B cell (primary cell): ENCODE measurements at places on chromosomes 2 and 18. TPM values are rescaled to one million over a fixed set of nuclear protein-coding genes. Genes with fewer than 3 reads are reported as not detected.
A peak's percentile ranks its signal among the peaks of the same experiment; 100 is the strongest.

DNA sequence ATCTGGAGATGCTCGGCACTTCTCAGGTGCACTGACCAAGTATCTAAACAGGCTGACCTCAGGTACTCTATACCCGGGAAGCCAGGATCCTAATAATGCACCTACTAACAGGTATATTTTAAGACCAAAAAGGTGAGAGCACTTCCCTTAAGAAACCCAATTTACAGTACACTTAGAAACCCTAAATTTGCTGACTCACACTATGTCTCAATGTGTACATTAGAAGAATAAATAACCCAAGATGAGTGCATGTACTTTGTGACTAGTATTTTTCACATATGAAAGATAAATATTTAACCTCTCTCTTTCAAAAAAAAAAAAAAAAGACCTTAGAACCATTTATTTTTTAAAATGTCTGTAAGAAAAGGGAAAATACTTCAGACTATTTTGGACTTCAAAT, 118.8 kb downstream of the ZNF516 start:
- DNase-seq: no peak

CCBE1 gene
- not detected in 2 replicates for total RNA-seq

DNA sequence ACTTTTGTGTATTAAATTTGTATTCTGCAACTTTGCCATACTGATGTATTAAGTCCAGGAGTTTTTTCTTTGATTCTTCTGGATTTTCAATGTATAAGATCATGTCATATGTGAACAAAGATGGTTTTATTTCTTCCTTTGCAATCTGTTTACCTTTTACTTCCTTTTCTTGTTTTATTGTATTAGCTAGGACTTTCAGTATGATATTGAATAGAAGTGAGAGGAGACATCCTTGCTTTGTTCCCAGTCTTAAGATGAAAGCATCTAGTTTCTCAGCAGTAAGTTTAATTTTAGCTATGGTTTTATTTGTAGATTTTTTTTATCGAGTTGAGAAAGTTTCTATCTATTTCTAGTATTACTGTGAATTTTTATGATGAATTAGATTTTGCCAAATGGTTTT, 25.5 kb downstream of the VRK2 start:
- no peak for DNase-seq

GRCh38 chr2:222835143-222835822, 25.6 kb upstream of the ACSL3 start:
- DNase-seq: no peak

- DNase-seq: no peak
Observed at GRCh38 chr2:50575232-50575631, 456.7 kb downstream of the NRXN1 start.

- peak; percentile 27 for DNase-seq
Observed at GRCh38 chr2:75053484-75054112, 95.2 kb downstream of the POLE4 start.

- peak; percentile 41 for DNase-seq
Observed at GRCh38 chr2:37156071-37156856, 516 bp downstream of the EIF2AK2 start.

- no peak for DNase-seq
Observed at GRCh38 chr2:7026742-7027141, 109.5 kb downstream of the RNF144A start.

DNA sequence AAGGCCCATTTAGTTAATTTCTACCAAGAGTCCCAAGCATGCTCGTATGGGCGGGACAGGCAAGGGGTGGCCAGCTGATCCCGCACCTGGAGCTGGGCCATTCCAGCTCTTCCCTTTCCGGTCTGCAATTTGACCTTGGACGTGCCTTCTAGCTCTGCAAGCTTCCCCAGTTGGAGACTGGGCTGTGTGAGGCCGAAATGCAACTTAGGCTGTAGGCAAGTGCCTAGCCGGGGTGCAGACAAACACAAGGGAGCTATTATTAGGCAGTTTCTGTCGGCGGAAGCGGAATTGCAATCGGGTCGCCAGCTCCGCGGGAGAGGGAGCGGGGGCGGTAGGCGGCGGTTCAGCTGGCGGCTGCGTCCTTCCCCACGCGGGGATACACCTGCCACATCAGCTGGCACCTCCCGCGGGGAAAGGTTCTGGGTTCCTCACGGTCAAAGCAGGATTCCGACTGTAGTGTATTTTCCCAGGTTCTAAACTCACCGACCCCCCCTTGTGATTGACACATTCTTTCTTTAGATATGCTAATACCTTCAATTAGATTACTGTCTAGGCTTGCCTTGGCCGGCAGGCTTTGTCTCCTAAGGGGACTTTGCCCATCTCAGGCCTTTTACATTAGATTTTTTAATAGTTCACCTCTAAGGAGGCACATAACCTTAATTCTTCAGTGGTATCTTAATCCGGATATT, 17.1 kb upstream of the ZNF532 start:
- DNase-seq: peak; percentile 47

DLGAP1 gene
- 0.07 and 0.15 TPM in 2 replicates for total RNA-seq

GRCh38 chr2:238100821-238101771, 956 bp downstream of the ESPNL start:
- DNase-seq: no peak

IL1A gene
- total RNA-seq: 0.19 TPM in 1 of 2 replicates, not detected in the other

DNA sequence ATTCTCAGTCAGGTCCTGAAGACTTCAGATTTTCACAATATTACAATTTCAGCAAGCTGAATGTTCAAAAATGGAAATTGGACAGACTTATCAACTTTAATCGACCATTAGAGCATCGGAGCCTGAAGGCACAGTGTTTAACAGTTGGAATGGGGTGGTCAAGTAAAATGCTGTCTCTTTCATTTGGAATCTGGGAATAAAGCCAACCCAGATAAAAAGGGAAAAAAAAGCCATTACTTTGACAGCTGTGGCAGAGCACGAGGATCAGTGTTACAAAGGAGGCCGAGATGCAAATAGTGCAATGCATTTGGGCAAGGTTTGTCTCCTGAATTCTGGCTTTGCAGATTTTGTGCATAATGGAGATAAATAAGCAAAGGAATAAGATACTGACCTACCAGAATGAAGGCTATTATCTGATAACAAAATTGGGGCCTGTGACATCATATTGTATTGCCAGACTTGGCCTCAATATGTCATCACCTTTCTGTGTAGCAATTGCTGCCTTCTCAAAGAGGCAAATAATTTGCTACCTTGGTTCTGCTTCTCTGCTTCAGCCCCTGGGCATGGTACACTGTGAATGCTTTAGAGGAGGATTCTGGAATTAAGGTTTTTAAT, 277.5 kb upstream of the KLHL29 start:
- DNase-seq: no peak

- DNase-seq: no peak
Observed at GRCh38 chr2:161017780-161018470, 142.3 kb upstream of the TANK start.

GRCh38 chr2:55052129-55053061, 2.1 kb upstream of the RTN4 start:
- peak; percentile 59 for DNase-seq

SP140L gene
- 154 and 167 TPM in 2 replicates for total RNA-seq

TRIM43 gene
- total RNA-seq: not detected in 2 replicates

DNA sequence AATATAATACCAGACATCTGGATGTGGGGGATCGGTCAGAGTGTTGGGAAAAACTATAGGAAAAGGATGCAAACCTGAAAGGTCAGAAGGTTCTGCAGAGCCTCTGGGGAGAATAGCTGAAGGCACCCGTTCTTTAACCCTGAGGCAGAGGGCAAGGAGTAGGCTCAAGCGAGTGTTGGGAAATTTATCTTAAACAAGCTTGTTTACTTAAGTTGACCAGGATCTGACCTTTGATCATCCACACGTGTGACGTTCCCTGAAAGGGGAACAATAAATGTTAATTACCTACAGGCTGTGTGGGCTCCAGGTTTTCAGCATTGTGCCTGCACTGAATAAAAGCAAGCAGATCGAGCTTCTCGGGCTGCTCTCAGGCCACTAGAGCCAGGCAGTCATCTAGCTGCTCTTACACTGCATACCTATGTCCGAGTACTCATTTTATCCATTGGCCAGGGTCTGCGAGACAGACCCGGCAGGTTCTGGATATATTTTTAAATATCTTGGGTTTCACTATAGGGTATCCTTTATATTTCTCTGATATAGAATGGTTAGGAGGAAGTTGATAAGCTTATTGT, 400.6 kb upstream of the CHST9 start:
- DNase-seq: no peak

ABCB6 gene
- 10.5 and 12.3 TPM in 2 replicates for total RNA-seq

DNA sequence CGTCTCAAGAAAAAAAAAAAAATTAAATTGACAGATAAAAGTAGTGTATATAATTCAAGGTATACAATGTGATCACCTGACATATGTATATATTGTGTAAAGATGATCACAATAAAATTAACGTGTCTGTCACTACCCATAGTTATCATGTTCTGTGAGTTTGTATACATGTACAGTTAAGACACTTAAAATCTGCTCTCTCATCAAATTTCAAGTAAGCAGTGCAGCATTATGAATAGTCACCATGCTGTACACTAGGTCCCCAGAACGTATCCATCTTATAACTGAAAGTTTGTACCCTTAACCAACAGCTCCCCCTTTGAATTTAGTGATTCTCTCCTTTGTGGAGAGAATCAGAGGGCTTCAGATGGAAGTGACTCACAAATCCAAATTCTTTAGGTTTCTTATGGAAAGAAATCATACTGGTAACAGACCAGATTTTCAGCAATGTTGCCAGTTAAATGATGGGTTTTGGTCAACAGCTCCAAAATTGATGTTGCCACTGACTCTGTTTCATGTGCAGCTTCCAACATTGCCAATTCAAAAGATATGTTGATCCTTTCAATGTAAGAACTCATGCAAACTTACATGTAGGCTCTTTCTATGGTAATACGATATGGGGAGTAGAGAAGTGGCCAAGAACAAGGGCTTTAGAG, 281.5 kb downstream of the AFF3 start:
- no peak for DNase-seq

GRCh38 chr2:96260387-96261260, 5.2 kb downstream of the TMEM127 start:
- DNase-seq: peak; percentile 62
